NCI-H1092 treated with DMSO at 0.1 percent for 48 hours (cell line): ENCODE measurements at places on chromosomes 5 and 9.
A peak's percentile ranks its signal among the peaks of the same experiment; 100 is the strongest.

DNA sequence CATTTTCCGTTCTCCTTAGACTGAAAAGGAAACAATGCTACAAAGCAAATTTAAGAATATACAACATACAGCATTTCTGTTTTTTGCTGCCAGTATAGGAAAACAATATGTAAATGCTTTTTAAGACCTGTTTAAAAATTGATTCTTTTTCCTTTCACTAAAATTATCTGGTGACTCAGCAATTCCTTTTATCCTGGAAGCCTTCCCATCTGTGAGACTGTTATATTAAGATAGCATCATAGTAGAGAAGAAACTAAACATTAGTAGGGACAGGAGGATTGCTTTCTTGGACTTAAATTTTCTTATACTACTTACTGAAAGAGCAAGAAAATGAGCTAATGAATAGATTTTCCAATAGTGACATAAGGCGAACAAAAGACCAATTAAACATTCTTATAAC is 30.0 kb upstream of the GPR21 start:
- DNase-seq: no peak

- no peak for DNase-seq
Observed at GRCh38 chr9:84804951-84805694, 135.6 kb downstream of the NTRK2 start.

DNA sequence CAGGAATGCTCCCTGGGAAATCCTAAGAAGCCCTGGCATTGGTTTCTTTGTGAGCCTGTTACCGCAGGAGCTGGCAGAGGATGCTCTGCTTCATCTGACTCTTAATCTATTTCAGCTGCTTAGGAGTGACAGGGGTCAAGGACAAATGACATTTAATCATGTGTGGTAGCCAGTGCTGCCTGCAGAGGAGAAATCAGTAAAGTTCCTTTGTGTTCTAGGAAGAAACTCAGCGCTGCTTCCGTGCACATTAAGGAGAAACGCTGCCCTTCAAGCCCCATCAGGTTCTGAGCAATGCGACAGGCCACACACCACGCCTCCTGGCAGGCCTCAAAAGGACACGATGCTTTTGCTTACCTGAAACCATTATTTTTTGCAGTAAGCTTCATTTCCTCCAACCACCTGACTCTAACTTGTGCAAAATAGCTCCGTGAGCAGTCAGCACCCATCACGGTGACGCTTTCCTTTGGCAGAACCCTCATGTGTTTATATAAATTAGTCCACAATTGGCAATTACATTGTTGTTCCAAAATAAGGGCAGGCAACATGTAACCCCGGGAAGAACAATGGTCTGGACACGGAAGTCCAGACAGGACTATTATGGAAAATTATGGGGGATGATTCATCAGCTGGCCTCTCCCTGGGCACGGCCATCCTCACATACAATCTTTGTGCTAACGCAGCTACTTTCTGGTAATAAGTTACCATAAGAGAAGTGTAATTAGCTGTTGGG is 387.9 kb upstream of the DAP start:
- no peak for DNase-seq

GRCh38 chr9:134730761-134731496 is 89.3 kb downstream of the COL5A1 start:
- no peak for DNase-seq

DNA sequence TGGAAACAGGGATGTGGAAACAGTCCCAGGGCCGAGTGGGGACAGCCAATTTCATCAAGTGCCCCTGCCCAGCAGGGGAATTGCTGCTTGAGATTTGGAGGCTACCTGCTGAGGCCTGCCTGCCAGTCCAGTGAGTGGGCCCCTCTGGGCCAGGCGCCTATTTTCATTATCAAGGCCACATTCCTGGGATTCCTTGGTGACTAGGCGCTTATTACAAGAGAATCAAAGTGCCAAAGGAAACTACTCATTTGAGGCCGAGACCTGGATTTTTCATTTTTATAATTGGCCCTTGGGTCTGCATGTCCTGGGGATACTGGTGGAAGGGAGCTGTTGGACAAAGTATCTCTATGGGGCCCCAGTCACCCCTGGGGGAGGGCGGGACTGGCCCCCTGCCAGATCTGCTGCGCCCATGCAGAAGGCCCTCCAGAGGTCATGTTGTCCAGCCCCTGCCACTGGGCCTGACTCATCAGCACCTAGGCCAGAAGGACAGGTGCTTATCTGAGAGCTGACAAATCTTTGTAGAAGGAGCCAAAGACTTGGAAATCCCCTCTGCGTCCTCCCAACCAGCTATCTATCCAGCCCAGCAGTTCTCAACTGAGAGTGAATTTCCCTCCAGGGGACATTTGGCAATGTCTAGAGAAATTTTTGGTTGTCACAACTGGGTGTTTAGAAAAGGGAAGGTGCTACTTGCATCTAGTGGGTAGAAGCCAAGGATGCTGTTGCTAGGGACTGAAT is 45.6 kb downstream of the FOXI1 start:
- no peak for DNase-seq

DNA sequence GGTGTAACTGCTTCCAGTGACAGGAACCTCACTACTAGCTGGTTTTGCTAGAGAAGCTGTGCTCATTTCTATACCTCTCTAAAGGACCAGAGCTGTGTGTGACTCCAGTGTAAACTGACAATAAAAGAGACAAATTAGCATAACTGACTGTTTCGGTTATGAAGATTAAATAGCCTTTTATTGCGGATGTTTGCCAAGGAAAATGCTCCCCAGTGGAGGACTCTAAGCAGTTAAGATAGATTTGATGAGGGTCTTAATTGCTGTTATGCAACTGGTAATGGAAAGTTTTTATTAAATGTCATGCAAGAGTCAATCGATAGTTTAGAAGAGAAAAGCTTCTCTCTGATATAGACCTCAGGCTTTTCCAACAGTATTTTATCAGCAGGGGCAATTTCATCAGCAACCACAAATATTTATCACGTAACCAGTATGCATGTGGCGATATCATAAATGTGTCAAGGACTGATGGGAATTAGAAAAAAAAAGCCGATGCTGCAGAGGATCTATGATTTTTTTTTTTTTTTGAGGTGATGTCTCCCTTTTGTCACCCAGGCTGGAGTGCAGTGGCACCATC is 275.2 kb upstream of the DMAC1 start:
- DNase-seq: peak; percentile 19

GRCh38 chr9:113548221-113549041 is 84.9 kb downstream of the RGS3 start:
- DNase-seq: no peak

DNA sequence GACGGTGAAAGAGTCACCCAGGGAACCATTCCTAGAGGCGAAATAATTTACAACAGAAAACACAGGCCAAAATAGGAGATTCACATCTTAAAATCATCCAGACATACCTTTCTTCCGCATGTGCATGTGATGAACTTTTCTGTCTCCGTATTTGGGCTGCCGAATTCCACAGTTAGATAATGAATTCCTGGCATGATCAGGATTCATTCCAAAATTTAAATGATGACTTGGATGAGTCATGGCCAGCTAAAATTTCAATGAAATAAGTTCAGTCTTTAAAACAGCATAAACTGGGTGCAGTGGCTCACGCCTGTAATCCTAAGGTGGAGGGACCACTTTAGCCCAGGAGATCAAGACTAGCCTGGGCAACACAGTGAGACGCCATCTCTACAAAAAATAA is 82.7 kb downstream of the DROSHA start:
- no peak for DNase-seq

DNA sequence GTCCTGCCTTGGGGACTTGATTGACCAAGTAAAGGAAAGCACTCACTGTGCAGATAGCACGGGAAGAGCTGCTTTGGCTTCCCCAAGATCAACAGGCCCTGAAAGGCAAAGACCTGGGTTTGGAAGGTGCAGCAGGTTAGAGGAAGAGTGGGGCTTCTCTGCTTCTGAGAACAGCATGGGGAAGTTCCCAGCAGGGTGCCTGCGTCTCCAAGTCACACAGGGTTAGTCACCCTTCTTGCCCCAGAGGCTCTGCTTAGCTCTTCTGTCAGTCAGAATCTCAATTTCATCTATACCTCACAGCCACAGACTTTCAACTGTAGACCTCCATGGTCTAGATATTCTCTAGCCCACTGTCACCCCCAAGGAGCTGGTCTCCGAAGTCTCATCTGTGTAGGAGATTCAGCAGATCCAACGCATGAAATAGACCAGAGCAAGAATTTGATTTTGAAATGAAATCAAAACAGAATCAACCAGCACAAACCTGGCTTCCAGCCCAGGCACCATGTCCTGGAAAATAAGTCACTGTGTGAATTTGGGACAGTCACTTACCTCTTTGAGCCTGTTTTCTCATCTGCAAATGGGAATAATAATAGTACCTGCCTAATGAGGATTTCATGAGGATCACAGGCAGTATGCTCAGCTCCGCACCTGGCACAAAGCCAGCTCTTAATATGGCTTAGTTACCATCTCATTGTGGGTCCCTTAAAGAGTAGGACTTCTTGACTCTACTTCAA is 64.0 kb downstream of the SFXN1 start:
- DNase-seq: no peak

- DNase-seq: no peak
Observed at GRCh38 chr5:151079838-151080612, 809 bp downstream of the TNIP1 start.

GRCh38 chr5:64180661-64181343 is 15.2 kb downstream of the RNF180 start:
- no peak for DNase-seq

DNA sequence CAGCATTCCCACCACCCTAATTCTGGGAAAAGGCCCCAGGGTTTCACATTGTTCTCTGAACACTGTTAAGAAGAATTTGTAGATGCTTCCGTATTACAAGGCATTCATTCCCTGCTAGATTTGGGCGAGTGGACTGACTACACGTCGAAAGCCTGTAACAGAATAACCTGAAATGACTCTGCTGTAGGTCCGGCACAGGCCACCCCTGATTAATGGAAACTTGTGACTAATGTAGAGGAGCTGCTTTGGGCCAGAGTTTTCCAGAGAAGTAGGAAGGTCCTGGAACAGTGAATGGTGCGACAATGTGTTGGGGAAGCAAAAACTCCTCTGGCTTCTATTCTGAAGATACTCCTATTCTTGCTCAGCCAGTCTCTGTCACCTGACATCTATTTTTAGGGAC is 87.6 kb downstream of the NR3C1 start:
- DNase-seq: no peak

DNA sequence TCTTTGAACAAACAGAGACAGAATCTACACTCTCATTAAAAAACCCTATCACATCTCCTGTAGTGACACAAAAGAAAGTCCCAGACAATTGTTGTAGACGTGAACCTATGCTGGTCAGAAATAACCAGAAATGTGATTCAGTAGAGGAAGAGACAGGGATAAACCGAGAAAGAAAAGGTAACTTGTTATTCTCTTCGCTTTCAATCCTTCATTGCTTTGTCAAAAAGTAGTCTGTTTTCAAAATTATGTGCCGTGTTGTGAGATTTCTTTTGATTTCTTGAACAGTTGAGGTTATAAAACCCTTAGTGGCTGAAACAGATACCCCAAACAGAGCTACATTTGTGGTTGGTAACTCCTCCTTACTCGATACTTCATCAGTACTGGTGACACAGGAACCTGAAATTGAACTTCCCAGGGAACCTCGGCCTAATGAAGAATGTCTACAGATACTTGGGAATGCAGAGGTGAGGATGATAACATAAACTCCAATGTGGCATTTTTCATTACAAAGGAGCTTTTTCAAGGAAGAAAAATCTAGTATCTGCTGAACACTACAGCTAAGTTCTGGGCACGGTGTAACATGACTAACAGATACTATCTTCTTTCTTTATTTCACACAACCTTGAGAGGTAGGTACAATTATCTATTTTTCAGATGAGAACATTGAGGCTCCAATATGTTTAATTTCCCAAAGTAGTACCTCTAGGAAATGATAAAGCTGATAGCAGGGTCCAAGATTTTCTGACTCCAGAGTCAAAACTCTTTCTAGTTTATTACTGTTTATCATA is 14.3 kb downstream of the HMGCR start:
- no peak for DNase-seq

GRCh38 chr5:149549461-149550267 is 1.6 kb downstream of the CSNK1A1 start:
- peak; percentile 39 for DNase-seq

GRCh38 chr5:157718519-157718918 is 12.7 kb upstream of the THG1L start:
- DNase-seq: no peak

DNA sequence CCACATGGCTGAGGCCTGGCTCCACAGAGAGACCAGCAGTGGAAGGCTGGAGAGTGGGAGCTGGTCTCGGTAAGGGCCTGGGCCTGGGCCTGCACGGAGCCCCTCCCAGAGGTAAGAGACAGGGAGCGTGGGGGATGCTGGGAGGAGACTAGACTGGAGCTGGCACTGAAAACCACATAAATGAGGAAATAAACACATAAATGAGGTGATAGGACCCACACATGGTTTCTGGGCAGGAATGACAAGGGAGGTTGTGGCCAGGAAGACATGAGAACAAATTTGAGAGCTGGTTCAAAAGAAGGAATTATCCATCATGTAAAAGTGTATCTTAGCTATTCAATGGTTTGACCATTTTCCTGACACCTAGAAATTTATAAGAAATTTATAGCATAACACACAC is 451.7 kb upstream of the DAP start:
- DNase-seq: no peak

DNA sequence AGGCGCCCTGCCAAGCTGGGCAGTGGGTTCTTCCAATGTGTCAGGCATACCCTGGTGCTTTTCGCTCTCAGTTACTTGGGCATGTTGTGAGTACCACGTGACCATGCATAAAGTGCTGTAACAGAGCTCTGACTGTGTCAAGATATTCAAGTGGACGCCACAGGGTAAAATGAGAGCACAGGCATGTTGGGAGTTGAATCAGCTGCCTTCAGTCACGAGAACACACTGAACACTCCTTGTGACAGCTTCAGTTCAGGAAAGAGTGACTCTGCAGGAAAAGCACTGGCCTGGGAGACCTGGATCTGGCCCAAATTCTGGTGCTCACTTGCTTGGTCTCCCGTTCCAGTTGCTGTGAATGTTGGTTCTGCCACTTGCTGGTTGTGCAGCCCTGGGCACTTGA is 5.1 kb downstream of the MLANA start:
- DNase-seq: no peak

GRCh38 chr5:58998544-58998943 is 415.7 kb downstream of the RAB3C start:
- DNase-seq: no peak

DNA sequence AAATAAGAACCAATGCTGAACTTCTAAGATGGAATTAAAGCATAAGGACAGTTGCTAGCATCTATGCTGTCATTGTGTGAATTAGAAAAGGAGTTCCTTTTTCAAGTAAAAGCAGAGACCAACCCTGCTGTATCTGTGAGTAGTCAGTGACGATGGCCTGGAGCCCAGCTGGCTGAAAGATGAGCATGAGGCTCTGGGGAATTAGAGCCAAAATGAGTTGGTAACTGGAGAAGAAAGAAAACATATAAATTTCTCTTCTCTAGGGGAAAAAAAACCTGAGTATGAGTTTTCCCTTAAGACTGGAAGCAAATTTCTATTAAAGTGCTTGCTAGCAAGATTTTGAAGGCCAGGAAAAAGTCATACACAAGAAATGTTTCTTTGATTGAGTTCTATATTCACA is 1.6 kb upstream of the SPZ1 start:
- peak; percentile 21 for DNase-seq
